GDM1 (cell line): ENCODE measurements at places on chromosomes 3 and 15.

DNA sequence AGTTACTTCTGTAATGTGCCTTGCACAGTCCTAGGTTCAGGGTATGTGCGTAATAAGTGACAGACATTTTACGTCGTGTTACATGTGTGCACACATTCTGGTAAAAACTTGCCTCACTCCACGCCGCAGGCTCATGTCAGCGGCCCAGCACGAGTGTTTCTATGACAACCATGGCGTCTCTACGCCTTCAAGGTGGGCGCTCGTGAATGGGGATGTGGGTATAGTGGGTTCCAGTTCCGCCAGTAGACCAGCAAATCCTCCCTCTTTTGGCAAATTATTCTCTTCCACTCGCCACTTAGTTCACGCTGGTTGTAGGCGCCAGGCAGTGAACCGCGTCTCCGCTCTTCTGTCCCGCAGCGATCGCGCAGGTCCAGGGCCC, 40.3 kb downstream of the CHST14 start:
- DNase-seq: no peak

DNA sequence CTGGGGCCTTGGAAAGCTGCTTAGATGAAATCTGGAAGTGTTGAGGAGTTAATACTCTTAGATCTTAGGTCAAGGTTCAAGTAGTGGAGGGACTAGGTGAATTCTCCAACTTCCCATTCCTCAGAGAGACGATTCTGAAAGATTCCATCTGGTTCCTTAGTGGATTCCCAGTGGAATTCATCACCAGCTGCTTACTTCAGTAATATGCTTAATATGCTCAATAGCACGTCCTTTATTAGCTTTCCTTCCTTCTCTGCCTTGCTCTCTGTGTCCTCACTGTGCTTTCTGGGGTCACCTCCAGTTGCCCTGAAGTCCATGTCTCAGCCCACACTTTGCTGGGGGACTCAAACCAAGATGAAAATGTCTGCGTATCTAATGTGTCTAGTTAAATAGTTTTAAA, 31.0 kb downstream of the CEP63 start:
- DNase-seq: no peak

DNA sequence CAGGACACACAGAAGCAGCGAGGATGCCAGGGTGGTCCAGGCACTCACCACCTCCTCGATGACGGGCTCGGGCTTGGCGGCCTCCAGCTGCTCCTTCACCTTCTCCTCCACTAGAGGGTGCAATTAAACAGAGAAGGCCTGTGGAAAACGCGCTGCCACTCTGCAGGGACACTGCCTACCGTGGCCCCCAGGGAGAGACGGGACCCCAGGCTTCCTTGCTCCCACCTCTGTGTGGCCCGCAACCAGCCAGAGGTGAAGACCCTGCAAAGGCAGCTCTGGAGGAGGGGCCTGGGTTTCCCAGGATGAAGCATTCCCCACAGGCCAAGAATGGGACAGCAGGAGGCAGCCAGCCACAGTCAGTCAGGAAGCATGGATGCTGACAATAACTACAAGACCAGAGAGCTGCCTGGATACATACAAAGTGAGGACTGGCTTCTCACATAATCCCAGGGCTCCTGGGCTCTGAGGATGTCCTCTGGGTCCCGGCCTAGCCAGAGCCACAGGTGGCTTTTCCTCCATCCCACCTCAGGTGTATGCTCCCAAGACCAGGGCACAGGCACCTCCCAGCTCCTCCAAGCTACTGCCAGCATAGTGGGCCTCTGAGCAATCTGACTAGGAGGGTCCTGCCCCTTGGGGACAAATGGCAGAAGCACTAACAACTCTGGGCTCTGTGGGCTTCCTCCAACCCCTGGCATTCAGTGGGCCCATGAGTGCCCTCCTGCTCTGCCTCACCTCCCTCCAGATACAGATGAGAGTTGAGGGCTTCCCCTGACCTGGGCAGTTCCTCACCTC, 46.2 kb downstream of the PTH1R start:
- peak; percentile 19 for DNase-seq

- DNase-seq: no peak
Measured at GRCh38 chr3:63228677-63229076, 49.4 kb upstream of the SYNPR start.

GRCh38 chr3:149507491-149508324, 33.2 kb downstream of the TM4SF4 start:
- DNase-seq: peak; percentile 49

GRCh38 chr3:136343873-136344555, 93.9 kb downstream of the PCCB start:
- DNase-seq: no peak

GRCh38 chr3:8563146-8563545, 61.5 kb downstream of the LMCD1 start:
- no peak for DNase-seq

DNA sequence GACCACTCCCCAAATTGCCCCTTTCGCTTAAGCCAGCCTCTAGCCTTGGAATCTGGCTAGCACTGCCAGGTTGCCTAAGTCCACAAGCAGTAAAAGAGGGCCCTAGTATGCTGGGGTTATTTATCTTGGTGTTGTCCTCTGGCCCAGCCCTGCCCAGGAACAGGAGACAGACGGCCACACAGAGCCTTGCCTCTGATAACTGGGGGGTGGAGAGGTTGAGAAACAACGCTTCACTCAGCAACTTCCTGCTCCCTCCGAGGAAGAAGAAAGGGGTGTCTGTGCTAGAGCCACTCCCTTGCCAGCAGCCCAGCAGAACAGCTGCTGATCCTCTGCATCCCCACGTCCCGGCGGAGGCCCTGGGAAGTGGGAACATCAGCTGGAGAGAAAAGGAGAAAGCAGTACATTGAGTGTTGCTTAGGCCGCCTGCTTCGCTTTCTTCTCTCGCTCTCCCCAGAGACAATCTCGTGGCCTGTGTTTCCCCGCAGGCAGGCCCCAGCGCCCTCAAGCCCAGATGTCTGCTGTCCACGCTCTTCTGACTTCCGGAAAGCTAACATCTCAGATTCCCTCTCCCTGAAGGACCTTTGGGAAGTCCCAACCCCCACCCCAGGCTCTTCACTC, 22.6 kb upstream of the C3orf70 start:
- DNase-seq: no peak

DNA sequence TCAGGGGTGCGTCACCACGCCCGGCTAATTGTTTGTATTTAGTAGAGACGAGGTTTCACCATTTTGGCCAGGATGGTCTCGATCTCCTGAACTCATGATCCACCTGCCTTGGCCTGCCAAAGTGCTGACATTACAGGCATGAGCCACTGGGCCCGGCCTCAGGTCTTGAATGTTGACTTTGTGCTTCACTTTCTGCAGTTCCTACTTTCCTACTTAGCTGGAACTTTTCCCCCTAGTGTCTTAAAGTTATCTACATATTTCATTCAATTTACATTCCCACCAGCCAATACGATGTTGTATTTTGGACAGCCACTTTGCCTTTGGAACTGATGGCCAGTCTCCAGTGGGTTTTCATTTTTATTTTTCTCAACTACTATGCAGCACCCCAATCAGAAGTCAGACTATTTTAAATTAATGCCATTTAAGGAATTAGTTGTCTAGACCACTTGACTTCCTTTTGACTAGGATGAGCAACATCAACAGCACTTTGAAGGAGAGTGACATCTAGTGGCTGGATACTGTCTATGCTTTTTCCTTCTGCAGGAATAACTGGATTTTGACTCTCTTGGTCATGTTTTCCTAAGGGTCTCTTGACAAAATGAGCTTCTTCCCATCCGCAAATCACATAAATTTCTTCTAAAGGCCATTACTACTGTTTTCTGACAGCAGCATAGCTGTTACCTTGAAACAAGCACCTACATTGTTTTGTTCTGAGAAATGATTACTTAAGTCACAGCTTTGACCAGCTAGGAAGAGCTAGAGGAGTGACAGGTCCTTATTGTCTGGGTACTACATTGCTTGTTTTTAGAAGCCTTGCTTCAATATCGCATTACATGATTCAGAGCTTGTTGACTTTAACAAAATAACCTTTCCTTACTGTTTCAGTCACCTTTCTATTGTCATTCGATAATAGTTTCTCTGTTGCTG, 140.2 kb downstream of the ITPR1 start:
- DNase-seq: peak; percentile 48

DNA sequence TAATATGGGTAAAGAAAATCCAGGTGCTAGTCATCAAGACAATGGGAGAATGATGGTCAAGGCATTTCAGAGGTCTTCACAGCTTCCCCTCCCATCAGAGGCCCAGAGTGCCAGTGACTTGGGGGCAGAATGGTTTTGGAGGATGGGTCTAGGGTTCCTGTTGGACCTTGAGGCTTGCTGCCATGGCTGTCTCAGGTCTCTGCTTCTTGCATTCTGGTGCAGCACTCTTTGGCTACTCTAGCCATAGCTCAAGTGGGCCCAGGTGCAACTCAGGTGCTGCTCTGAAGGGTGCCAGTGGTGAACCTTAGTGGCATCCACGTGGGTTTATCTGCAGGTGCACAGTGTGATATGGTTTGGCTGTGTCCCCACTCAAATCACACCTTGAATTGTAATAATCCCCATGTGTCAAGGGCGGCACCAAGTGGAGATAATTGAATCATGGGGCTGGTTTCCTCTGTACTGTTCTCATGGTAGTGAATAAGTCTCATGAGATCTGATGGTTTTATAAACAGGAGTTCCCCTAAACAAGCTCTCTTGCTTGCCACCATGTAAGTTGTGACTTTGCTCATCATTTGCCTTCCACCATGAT, 48.5 kb upstream of the PEX5L start:
- no peak for DNase-seq

- no peak for DNase-seq
Measured at GRCh38 chr3:48180531-48181253, 7.5 kb downstream of the CDC25A start.

- DNase-seq: no peak
Measured at GRCh38 chr3:114213292-114213626, 24.1 kb downstream of the ZNF80 start.

- no peak for DNase-seq
Measured at GRCh38 chr15:98935736-98936135, 71.9 kb downstream of the PGPEP1L start.

DNA sequence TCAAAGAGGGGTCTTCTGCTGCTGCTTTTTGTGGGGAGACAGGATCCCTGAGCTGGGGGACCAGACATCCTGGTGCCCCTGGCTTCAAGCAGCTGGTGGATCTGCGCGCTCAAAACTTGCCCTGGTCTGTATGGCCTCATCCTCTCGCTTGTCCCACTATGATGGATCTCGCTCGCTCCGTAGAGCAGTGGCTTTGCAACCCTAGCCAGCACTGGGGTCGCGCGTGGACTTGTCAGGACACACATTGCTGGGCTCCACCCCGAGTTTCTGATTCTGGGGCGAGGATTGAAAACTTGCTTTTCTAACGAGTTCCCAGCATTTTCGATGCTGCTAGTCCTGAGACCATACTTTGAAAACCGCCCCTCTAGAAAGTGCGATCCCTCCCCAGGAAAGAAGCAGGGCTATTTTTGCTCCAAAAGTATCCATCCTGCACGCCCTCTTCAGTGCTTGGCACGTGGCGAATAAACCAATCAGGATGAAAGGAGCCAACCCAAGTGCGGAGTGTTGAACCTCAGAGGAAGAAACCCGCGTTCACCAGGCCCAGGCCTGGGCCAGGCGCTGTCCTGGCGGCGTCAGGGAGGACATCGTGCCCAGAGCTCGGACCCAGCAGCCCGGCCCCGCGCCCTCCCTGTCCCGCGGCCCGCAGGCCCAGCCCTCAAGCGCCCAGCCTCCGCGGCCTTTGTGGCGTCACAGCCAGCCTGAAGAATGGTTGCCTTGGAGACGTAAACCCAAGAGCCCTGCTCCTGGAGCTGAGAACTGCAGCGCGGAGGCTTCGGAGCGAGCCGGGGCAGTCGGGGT, at the start of gene CFAP100:
Gene CFAP100, plus strand, starts transcription at position 731 of the 798 bp plus-strand sequence. CDS start 1,092 bp downstream, outside the sequence.
- no peak for DNase-seq

DNA sequence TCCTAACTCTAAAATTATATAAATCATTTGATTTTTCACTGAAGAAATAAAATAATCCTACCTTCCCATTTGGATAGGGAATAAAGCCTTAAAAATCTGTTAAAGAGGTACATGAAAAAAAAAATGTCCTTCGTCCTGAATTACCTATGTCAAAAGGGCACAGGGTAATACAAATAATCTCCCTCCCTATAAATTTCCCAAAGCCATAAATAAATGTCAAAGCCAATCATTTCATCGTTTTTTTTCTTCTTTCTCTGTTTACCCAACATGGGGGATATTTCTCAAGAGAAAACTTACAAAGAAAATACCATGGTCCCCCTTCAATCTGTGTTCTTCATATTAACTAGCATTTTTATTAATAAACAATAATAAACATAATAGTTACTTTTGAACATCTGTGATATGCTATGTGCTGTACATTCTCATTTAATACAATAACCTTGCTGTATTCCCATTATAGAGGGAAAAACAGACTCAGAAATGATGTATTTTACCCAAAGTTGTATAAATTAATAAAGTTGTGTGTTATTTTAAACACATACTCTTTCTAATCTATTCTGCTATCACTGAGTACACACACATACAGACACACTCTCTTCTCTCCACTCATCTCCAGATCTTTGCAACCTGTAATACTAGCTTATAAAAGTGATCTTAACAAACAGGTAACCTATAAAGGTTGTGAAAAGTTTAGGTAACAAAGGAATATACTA, 910 bp upstream of the ANKRD28 start:
- DNase-seq: no peak

- no peak for DNase-seq
Measured at GRCh38 chr3:20622304-20622703, 436.3 kb upstream of the SGO1 start.

DNA sequence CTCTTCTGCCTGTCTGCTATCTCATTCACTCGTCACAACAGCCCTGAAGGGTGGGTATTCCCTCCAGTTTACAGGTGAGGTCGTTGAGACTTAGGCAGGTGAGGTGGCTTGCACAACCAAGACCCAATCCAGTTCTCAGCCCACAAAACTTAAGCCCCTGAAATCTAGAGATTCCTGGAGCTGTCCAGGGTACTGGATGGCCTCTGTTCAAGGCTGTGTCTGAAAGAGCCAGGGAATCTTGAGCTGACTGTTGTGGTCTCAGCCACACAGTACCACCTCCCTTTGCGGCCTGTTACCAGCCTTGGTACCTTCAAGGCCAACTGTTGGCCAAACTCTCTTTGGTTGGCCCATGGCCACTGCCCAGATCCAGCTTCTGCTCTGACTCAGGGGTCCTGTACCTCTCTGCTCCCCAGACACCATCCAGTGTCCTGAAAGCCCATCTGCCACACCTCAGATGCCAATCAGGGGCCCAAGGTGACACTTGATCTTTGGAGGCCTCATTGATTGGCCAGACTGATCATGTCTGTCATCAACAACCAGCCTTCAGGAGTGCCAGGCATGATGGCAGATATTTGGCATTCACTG, 10.9 kb upstream of the FAM107A start:
- DNase-seq: no peak

DNA sequence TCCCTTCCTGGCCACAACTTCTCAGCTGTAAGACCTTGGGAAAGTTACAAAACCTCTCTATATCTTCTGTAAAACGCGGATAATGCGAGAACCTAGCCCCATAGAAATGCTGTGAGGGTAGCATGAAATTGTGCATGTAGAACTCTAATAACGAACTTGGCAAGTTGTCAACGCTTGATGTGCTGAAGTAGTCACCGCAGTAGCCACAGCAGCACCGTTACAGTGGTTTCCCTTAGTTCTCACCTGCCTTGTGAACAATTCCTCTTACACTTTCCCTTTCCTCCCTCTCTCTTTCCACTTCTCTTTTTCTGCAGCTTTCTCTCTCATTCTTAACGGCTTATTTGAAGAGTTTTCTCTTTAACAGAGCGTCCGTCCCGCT, 447 bp upstream of the SHQ1 start:
- DNase-seq: no peak

GRCh38 chr15:57079931-57080620, 161.6 kb downstream of the TCF12 start:
- no peak for DNase-seq
